Osteoblast (primary cell): ENCODE measurements at places on chromosomes 1 and 21.
A peak's percentile ranks its signal among the peaks of the same experiment; 100 is the strongest.

- DNase-seq = no peak
Observed at GRCh38 chr1:239823852-239824251, 267.8 kb upstream of the FMN2 start.

- no peak for DNase-seq
Observed at GRCh38 chr1:162977944-162978568, 91.1 kb upstream of the RGS4 start.

GRCh38 chr21:26177187-26177586 is 6.6 kb upstream of the APP start:
- DNase-seq = peak; percentile 51

- no peak for DNase-seq
Observed at GRCh38 chr21:27572696-27573095, 605.8 kb upstream of the ADAMTS5 start.

- no peak for DNase-seq
Observed at GRCh38 chr1:239711768-239712167, 325.4 kb downstream of the CHRM3 start.

- no peak for DNase-seq
Observed at GRCh38 chr1:208939537-208940085, 643.9 kb upstream of the CAMK1G start.
